Stimulated activated memory B cell treated with anti-CD40 and anti-IgM and Interleukin-4, amounts not matched to agents 10 μg/mL and 1 μg/mL and 100 μg/mL, for 72 hours (primary cell): ENCODE measurements at places on chromosomes 3 and 15.

DNA sequence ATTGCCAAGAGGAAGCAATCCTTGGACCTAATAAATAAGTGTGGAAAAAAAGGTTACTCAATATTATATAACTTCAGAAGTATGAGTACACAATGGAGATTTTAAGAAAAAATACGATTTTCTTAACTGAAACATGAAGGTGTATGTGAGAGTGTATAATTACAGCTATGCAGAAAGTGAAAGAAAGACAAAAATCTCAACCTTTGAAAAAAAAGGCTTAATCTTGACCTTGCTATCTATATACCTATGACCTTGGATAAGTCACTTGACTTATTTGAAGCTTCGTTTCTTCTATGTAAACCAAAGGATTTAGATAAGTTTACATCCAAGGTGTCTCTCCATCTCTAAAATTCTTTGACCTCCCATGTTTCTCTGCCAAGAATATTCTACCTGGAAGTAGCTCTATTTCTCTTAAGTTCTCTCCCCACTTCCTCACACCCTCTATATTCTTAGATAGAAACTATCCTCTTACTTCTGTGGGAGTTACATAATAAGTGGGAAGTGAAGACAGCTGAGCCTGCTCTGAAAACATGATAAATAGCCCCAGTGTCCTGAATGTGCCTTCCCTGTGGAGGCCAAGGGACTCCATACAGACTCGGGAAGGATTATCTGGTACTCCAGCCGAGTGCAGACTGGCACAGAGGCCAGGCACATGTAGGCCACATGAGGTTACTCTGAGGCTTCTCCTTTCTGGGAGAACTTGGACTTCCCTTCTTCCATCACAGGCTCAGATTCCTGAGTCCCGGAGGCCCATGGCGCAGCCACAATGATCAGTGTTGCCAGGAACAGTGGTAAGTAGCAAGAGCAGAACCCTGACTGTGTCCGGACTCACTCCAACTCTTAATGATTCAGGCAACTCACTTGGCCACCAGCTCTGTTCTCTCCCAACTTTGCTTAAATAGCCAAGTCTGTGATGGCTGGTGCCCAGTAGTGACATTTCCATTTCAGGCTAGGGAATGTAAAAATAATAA lies 166.8 kb upstream of the COL8A1 start:
- no peak for ATAC-seq

DNA sequence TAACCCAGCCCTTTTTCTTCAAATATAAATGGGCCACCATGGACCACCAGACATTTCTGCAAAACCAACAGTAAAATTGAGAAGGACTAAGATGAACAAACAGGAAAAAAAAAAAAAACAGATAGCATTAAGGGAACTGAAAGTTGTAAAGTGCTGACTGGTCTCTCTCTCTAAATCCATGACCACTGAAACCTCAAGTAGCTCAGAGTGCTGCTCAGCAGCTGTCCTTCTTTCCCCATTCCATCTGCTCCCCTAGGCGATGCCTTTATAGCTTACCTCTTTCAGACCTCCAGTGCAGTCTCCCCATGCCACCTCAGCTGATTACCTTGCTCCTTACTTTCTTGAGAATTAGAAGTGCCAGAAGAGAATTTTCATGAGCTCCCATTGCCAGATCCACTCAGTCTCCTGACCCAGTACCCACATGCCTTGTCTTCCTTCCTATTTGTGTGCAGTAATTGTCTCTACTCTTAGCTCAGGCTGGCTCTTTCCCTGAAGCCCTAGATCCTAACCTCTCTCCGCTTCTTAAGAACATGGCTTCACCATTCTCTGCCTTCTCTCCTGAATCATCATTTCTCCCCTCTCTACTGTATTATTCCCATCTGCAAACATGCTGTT lies 23.9 kb upstream of the XIRP1 start:
- ATAC-seq, result peak; percentile 96

DNA sequence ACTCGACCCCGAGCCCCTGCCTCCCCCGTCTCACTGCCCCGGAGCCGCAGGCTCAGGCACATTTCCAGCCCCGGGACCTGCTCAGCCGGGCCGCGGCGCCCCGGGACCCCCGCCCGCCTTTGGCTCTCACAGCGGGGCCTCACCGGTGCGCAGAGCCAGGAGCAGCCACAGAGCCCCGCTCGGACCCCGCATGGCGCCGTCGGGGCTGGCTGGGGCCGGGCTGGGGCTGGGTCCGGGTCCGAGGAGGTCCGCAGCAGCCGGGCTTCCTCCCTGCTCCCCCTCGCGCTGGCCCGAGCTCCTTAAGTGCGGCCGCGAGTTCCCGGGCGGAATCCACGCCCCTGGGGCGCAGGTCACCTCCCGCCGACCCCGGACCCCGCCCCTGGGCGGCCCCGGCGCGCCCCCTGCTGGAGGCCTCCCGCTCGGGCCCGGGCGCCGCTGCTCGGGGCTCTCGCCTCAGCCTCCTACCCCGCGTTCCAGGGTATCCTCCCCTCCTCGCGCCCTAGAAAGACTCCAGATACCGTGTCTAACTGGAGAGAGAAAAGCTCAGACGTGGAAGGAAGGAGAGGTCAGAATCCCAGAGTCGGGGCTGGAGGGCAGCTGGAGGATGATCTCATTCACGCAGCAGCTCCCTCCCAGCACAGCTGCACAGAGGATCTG lies at the start of gene MELTF:
Gene MELTF, minus strand, starts transcription at position 307 of the 657 bp plus-strand sequence. Its CDS starts 115 bp downstream, at position 192.
- peak; percentile 83 for ATAC-seq

DNA sequence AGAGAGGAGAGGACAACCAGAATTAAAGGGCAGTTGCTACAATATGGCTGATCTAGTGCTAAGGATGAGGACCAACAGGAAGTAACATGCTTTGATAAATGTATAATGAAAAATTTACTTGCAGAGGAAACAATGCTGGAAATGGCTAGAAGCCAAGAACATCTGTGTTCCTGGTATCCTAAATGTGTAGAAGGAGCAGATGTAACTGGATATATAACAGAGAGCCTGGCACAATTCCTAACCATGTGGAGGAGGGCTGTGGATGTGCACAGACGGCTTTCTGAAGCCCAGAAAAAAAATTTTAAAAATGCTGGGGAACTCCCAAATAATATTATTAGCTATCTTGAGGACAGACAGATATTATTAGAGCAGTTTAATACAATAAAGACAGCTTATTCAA lies 159.4 kb upstream of the GBE1 start:
- no peak for ATAC-seq

DNA sequence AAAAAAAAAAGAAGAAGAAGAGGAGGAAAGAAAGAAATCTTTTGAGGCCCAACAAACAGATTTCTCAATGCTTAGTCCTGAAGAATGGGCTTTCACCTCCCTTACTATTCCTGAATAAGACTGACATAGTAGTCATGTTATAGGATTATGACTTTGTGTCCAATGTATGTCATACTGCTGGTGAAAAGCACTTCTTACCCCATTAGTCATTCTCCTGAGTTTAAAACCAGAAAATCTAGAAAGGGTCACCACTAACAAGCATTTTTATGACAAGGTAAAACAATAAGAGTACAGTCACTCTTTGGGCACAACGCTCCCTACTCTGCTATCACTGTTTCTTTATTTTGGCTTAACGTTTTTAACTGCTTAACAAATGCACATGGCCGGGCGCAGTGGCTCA lies 88.2 kb downstream of the IGSF11 start:
- no peak for ATAC-seq

DNA sequence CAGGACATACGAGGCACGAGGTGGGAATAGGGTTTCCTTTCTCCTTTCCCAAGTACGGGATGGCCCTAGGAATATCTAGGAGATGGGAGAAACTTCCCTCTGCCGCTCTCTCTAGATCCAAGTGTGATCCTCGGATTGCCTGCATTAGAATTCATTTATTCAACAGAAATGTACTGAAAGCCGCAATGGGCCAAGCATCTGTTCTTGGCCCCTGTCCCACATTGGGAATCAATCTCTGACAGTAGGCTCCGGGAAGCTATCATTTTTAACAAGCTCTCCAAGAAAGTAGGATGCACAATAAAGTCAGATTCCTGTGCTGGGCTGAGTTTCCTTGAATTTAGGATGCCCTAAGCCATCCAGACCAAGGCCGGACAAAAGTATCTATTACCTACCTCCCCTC lies 37.2 kb upstream of the CA12 start:
- ATAC-seq, result no peak

DNA sequence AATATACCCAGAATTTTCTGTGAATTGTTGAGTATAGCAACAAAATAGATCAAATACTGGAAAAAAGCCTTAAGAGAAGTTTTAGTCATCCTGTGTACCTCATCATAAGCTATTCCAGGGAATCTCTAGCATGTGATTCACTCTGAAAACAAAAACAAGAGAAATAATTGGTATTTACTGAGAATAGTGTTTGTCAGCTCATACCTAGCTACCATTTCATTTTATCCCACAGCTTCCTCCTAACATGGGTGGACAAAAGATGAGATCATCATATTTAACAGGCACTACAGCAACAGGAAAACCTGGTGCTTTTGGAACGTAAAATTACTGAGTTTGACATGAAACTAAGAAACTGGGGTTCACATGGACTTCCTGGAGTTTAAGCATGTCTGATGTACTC lies 753.5 kb upstream of the NECTIN3 start:
- no peak for ATAC-seq

GRCh38 chr3:119582178-119582577 lies 2.9 kb downstream of the ADPRH start:
- peak; percentile 60 for ATAC-seq

DNA sequence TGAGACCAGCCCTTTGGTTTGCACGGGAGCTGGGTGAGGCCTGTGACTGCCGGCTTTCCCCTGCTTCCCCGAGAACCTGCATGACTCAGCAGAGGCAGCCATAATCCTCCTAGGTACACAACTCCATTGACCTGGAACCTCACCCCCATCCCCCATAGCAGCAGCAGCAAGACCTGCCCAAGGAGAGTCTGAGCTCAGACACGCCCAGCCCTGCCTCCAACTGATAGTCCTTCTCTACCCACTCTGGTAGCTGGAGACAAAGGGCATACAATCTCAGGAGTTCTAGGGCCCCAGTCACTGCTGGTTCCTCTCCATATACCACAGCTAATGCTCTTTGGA lies 141.0 kb upstream of the ARHGEF26 start:
- no peak for ATAC-seq

- no peak for ATAC-seq
Measured at GRCh38 chr3:98690876-98691275, 72.3 kb upstream of the ST3GAL6 start.

GRCh38 chr15:38374556-38374955 lies 79.4 kb upstream of the FAM98B start:
- ATAC-seq, result no peak

DNA sequence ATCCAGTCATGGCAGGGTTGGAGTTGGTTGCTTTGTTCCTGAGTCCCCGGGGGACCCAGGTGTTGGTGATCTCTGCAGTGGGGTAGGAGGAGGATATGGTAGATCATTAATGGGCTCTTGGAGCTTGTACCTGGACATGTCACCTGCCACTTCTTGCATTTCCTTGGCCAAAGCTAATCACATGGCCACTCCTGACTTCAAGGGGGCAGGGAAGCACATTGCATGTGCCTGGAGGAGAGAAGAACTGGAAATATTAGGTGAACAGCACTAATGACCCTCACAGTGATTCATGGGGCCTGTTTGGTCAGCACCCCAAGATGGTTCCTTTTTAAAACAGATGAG lies 87.1 kb upstream of the MYZAP start:
- no peak for ATAC-seq

- ATAC-seq, result no peak
Measured at GRCh38 chr3:181717549-181718171, 5.9 kb downstream of the SOX2 start.

- no peak for ATAC-seq
Measured at GRCh38 chr3:160765211-160765610, 9.2 kb downstream of the PPM1L start.

DNA sequence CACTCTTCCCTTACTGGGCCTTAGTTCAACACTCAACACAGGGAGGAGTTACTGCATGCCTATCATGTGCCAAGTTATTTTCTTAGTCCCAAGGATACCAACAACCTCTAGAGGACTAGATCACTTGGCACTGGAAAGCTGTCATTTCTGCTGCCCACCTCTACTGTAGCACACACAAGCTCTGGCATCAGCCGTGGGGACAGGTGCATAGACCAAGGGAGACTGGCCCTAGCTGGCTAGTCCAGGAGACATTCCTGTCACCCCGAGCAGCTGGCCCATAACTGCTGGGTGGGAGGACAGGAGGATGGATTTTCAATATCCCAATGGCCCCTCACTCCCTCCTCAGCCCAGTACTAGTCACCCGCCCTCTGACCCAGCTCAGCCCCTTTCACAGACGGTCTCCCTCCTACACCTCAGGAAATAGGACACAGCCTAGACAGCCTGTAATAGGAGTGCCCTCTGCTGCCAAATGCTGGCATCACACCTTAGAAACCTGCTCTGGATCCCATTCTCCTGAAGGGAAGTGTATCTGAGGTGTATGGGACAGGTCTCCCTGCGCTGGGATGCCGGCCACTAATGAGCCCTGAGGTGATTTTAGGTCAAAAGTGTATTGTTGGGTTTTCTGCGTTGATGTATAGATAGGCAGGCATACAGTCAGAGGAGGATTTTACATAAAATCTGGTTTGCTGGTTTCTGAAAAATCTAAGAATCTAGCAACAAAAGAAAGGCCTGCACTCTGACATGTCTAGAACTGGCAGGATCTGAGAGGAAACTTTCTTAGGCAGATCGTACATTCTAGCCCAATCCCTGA lies 3.4 kb upstream of the DZIP1L start:
- ATAC-seq, result peak; percentile 74

DNA sequence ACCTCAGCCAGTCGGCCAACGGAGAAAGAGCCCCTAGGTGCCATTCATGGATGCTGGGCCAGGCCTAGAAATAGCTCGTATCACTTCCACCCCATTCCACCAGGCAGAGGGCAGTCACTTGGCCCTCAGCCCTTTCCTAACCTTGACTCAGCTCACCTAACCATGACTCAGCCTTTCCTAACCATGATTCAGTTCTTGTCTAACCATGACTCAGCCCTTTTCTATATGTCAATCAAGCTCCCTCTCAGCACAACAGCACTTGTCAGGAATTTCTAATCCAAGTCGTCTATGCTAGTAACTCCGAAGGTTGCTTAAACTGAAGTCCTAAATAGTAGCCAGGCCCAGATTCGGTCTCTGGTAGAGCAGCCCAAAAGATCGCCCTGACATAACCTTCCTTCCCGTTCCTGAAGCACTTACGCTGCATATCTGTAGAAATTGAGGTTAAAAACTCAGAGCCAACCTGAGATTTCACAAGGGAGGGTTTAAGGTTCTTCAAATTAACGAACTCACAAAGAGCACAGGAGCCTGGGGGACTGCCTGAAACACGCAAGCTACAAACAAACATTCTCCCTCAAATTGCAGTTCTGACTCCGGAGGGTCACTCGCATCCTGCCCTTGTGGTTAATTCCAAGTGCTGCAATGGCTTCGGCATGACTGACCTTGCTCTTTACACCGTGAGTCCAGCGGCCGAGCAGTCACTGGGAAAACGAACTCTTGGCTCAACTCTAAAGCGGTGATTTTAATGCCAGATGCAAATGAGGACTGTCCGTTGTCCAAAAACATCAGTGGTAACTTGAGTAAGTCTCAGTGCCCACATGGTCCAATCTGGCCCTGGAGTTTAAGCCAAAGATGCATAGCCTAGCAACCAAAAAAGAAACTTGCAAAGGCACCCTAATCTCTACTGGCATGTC lies 99.9 kb downstream of the ADAMTS17 start:
- ATAC-seq, result no peak

- no peak for ATAC-seq
Measured at GRCh38 chr3:189790658-189791057, 159.5 kb downstream of the TP63 start.

GRCh38 chr15:74108111-74108510 lies 22.3 kb upstream of the ISLR2 start:
- no peak for ATAC-seq

GRCh38 chr3:60651799-60652198 lies 599.5 kb downstream of the FHIT start:
- no peak for ATAC-seq

- ATAC-seq, result no peak
Measured at GRCh38 chr15:38668898-38669391, 104.3 kb upstream of the RASGRP1 start.
